ENCODE measurements at places on chromosomes 4 and X.

GRCh38 chr4:8898419-8898818 lies 26.8 kb upstream of the HMX1 start:
- DNase-seq = no peak

DNA sequence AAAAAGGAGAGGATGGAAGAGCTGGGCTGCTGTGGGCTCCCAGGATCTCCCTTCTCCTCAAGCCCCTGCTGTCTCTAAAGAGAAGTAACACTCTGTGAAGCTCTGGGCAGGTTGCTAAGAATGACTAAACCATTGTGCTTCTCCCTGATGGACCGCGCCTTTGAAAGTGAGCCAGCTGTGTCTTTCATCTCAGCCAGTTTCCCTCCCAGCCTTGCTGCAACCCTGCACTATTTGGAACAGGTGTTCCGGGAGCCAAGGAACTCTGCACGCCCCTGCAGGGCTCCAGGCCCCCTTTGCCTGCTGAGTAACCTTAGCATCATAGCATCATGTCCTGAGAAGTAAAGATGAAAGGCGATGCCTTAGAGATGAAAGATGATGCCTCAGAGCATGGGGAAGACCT lies 39.7 kb downstream of the SMIM20 start:
- DNase-seq = no peak

- no peak for DNase-seq
These were observed 12.8 kb upstream of the IGFBP7 start for GRCh38 chr4:57122959-57123358.

- no peak for DNase-seq
These were observed 97.2 kb upstream of the PDE5A start for GRCh38 chr4:119725688-119726330.

DNA sequence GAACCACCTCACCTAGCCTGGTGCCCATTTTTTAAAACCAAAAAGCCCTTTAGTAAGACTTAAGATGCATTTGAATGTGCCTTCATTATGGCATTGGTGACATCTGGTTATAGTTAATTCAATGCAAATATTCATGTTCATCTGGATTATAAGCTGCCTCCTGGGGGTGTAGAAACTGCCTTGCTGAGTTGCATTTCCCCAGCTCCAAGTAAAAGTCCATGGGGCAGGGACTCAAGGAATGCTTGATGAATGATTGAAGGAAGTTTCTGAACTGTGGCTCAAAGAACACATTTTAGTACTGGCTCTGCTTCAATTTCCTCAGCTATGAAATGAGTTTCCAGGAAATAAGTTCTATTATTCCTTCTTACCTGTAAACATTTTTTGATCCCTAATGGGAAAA lies 18.5 kb upstream of the RBM47 start:
- no peak for DNase-seq

DNA sequence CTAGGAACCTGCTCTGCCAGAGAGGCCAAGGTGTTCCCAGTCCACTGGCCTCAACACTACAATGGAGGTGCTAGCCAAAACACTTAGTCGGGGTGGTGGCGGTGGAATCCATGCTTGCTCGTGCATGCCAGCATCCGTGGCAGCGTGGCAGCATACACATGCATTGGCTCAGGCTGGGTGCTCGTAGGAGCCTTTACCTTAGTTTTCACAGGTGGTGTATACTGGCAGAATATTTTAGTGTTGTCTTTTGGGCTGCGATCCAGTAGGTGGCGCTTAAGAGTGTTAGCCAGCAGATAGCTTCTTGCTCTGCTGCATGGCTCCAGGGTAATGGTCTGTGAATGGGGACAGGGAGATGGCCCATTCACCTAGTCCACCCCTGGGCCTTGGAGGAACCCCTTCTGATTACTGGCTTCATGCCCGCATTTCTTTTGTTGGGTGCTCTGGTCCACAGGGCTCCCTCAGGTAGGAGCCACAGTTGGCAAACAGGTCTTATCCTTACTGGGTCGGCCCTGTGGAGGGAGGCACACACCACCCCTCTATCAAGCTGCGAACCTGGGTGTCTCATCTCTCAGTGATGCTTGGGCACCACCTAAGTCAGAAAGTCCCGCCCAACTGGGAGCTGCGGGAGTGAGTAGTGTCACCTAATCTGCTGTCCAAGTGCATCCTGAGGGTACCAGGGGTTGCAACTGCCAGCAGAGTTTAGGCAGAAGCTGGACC lies 40.0 kb downstream of the RIPPLY1 start:
- peak; percentile 28 for DNase-seq
